GM23338 (cell line): ENCODE measurements at places on chromosomes 3 and 15. TPM values are rescaled to one million over a fixed set of nuclear protein-coding genes. Genes with fewer than 3 reads are reported as not detected.

FAM81A gene
- 1.7 and 4.1 TPM in 2 replicates for total RNA-seq

C3orf70 gene
- total RNA-seq = 1.1 and 1.5 TPM in 2 replicates

SLC6A20 gene
- 0.14 TPM in 1 of 2 replicates, not detected in the other for total RNA-seq

TEX55 gene
- total RNA-seq = 0.17 and 0.27 TPM in 2 replicates

- DNase-seq = no peak
These were observed 108.6 kb upstream of the AADACL2 start for GRCh38 chr3:151625086-151625485.

- DNase-seq = no peak
These were observed 44.9 kb downstream of the CPN2 start for GRCh38 chr3:194306109-194306686.

DNA sequence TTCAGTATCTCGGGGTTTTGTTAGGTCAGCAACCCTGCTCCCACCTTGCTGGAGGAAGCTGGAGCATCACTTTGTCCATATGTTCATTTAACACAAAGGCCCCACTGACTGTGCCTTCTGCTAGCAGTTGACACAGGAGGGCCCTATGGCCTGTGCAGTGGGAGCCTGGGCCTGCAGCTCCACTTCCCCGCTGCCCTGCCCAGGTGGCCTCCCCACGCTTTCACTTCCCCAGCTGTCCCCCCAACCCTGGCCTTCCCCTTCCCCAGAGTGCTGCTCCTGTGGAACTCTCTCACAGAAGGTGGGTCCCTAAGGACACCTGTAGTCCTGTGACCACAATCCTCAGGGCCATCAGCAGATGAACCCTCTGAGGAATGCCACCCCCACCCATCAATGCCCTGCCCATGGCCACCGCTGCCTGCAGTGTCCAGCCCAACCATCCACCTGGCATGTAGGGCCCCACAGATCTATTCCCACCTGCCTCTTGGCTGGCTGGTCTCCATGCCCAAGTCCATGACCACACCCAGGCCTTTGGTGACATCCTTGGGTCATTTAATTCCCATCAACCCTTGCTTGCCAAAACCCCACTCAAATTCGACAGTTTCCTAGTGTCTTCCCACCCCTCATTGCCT lies 13.5 kb downstream of the TBC1D21 start:
- DNase-seq = no peak

DNA sequence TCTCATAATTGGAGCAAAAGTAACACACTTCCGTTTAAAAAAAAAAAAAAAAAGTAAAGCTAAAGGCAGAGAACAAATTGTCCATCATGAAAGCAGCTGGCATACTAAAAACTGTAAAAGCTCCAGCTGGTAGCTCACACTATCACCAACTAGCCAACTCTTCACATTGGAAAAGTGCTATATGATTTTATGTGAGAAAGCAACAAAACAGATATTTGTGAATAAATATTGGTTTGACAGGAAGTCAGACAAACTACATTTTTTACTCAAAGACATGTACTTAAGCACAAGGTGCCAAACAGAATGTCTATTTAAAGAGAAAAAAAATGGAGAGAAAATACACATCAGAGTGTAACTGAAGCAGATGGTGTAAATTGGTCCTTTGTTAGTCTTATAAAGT lies 231.2 kb upstream of the CADM2 start:
- DNase-seq = no peak

DNA sequence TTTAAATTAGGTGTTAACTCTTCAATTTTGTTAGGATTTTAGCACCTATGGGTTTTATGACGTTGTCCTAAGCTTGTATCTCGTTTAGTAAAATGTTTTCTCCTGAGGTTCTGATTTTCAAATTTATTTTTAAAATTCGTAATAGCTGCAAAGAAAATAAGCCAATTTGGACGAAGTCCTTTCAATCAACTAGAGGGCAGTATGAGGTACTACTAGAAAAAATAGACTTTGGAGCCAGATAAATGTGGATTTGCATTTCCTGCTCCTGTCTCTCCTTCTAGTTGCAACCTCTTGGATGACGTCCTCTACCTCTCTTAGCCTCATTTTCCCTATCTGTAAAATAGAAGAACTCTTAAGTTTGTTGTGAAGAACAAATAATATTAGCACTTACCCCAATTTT lies 81.1 kb downstream of the SLTM start:
- DNase-seq = peak; percentile 64

DNA sequence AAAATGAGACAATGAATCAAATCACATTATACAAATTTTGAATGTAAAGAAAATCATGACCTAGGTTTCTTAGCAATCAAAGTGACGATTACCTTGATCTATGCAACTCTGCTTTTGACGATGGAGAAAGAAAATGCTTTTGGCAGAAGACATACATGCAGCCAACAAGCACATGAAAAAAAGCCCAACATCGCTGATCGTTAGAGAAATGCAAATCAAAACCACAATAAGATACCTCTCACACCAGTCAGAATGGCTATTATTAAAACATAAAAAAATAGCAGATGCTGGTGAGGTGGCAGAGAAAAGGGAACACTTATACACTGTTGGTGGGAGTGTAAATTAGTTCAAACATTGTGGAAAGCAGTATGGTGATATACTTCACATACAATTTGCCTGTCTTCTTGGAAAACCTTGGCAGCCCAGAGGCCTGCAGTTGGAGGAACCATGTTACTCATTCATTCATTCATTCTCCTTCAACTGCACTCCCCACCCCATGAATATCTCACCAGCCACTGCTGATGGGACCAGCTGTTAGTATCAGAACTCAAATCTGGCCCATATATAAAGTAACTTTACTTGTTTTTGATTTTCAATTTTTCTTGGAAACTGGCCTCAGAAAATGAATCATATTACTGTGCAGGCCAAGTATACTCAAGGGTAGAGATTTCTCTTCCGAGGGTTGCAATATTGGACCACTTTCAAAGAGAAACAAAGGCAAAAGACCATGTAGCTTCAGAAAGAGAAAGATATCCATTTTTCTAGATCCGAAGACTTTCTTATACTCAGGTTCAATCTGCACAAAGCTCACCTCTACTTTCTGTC lies 358.6 kb upstream of the ARHGEF26 start:
- DNase-seq = no peak

GRCh38 chr15:41957021-41957897 lies 15.1 kb downstream of the EHD4 start:
- DNase-seq = no peak

GRCh38 chr3:31505371-31506048 lies 27.2 kb upstream of the STT3B start:
- peak; percentile 49 for DNase-seq

GRCh38 chr3:128490915-128491690 lies 1.9 kb downstream of the GATA2 start:
- no peak for DNase-seq

- no peak for DNase-seq
These were observed 167.8 kb downstream of the FOXP1 start for GRCh38 chr3:71415681-71416122.

DNA sequence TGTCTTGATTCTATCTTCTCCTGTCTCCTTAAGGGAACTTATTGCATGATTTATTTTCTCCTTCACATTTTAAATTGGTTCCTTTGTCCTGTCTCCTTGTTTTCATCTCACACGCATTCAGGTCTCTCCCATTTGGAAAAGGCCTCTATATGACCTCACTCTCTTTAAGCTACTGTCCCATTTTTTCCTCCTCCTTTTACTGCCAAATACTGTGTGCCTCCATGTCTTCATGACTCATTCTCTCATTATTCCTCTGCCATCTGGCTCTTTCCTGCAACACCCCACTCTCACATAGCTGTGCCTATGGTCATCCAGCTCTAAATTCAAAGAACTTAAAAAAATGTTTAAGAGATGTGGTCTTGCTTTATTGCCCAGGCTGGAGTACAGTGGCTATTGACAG lies 48.0 kb downstream of the TYRO3 start:
- DNase-seq = no peak
